Stimulated activated CD8-positive, alpha-beta memory T cell treated with anti-CD3 and anti-CD28 coated beads, Interleukin-4, amount 100 ng/mL, for 1 hour (primary cell): ENCODE measurements at places on chromosomes 12 and 14.

GRCh38 chr12:38639625-38640024 is 265.8 kb downstream of the CPNE8 start:
- no peak for DNase-seq

GRCh38 chr12:24177889-24178288 is 228.4 kb upstream of the SOX5 start:
- DNase-seq = no peak

DNA sequence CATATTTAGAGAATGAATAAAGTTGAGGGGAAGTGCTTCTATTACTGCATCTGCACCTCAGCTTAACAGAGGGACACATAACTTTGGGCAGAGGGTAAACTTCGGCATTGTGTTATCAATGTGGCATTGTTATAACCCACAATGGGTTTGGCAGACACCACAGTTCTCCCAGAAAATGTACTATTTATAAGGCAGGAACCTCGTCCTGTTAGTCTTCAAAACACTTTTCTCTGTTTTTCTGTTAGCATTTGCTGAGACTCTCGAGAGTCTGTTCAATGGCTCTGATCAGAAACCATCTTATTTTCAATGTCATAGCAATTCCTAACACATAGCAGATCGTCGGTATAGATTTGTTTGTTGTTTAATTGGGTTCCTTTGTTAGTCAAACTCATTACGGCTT is 13.9 kb downstream of the PPP1R36 start:
- DNase-seq = no peak

GRCh38 chr12:5889381-5890047 is 55.5 kb downstream of the ANO2 start:
- DNase-seq = no peak

DNA sequence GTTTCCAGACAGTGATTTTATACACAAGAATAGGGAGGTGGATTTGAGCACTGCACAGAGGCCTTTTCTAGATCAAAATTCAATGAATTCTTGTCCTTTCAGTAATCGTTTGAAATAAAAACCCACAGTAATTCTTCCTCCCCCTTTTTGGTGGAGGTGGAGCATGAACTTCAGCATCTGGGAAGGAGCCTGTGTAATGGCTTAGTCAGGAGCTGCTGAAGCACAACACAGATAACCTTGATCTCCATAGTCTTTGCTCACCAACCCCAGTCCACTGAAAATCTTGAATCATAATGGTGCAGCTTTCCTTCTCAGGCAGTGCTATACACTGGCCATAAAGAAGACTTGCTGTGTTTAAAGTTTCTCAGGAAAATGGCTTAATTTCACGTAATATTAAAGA is 6.4 kb upstream of the TBPL2 start:
- DNase-seq = no peak

GRCh38 chr12:26831951-26832821 is 808 bp downstream of the ITPR2 start:
- peak; percentile 47 for DNase-seq

DNA sequence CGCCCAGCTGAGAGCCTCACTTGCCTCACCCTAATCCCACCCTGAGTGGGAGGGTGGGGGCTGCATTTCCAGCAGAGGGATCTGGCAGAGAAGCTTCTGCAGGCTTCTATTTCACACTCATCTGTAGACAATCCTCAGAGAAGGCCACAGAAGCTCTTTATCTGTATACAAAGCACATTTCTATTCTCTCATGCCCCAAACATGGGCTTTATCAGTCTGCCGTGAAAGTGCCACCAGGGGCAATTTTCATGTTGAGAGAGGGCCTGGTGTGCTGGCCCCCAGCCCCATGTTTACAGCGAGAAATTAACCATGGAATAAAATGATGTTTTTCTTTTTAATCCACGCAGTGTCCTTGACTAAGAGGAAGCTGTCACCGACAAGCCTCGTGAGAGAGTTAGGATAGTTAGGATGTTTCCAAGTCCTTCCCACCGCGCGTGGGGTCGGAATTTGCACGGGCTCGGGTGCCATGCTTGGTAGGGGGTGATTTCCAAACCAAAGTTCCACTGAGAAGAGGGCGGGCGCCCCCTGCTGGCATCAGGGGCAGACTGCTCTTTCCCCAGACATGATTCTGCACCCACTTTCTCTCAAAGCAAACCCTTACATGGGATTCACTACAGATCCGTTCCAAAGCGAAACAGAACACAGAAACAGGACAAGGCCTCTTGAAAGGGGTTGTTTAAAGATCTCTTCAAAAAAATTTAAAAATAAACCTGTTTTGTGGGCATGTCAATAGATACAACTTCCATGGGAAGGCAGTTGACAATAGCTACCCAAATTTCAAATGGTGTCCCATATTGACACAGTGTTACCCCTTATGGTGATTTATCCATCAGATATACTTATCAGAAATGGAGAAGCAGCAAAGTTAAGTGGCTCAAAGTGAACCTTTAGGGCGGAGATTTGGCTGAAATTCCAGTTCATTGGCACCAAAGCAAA is 19.4 kb downstream of the BDKRB1 start:
- peak; percentile 26 for DNase-seq

GRCh38 chr14:104724981-104725771 is 1.1 kb downstream of the ADSS1 start:
- no peak for DNase-seq

DNA sequence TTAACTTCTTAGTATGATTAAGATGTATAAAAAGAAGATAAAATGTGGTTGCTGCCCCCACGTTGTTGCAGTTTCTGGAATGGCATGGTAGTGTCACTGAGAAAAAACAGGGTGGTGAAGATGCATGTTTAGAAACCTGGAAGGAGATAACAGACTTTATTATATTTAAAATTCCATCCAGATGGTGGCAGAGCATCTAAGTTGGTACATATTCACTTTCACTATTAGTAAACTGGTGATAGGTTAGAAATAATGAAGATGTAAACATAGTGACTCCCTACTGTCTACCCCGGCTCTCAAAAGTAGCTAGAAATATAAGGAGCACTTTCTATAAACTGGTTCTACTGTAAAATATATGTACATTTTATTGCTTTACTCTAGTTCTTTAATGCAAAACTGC is 279.3 kb downstream of the NPAS3 start:
- no peak for DNase-seq
